Esophagus muscularis mucosa (tissue), 4 donors: ENCODE measurements at places on chromosomes 5 and 9.

- no peak for DNase-seq
Observed at GRCh38 chr9:72207278-72207677, 58.0 kb downstream of the GDA start.

- no peak for DNase-seq
Observed at GRCh38 chr5:60463179-60463868, 236.6 kb downstream of the DEPDC1B start.

DNA sequence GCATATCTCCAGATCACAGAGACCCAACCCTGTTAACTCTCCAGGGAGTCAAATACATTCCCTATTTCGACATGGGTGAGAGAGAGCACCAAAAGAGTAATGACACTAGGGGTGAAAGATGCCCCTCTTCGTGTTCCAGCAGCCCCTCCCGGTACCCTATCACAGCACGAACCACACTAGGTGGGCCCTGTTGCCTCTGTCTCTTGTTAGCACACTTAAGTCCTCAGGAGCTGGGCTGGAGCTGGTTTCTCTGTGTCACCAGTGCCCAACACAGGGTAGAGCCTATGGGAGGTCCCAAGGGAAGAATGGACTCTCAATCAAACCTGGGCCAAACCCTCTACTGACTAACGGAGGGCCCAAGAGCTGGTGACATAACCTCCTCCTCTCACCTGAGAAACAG lies 1.2 kb downstream of the CDK20 start:
- peak; percentile 82 for DNase-seq

DNA sequence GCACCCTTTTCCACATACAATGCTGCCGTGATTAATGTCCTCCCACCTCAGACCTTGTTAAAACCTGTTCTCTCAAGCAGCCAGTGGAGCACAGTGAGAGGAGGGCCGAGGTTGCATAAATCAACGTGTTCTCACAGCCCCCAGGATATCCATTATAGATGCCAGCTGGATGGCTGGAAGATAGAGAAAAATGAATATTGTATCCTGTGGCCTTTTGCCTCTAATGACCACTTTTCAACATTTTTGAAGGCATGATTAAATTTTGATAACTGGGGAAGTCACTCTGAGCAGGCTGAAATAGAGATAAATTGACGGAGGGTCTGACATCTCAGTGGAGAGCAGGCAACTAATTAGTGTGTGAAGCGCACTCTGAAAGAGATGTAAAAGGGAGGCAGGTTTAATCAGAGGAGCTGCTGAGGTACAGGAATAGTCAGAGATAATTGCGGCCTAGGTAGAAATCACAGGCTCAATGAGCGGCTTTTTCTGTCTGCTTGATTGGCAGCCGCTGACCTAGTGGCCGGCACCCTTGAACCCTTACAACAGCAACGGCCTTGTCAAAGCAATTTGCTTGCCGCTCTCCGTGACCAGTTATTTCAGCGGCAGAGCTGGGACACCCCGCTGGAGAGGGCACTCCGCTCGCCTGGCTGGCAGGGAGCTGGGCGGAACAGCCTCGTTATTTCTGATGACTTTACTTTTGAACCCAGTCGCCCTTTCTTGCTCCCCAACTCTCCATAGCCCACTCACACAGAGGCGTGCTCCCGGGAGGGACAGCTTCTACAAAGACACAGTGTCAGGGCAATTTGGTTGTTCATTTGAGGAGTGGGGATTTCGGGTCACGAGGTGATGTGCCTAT lies 560.7 kb downstream of the PSAT1 start:
- DNase-seq: no peak

DNA sequence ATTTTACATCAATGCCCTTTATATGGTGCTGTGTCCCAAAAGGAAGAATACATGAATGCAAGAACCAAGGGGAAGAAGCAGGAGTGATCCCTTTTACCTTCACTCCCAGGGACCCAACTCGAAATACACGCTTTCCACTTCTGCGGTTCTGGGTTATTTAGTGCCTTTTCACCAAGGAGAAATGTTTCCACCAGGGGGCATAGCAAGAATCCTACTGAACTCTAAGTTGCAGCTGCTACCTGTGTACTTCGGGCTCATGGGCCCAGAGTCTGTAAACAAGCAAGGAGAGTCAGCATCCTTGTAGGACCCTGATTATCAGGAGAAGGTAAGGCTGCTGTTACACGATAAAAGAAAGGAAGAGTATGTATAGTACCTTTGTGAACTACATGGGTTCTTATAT lies 45.7 kb downstream of the DPYSL3 start:
- no peak for DNase-seq

- DNase-seq: no peak
Observed at GRCh38 chr5:179796877-179797608, 3.3 kb downstream of the LTC4S start.

DNA sequence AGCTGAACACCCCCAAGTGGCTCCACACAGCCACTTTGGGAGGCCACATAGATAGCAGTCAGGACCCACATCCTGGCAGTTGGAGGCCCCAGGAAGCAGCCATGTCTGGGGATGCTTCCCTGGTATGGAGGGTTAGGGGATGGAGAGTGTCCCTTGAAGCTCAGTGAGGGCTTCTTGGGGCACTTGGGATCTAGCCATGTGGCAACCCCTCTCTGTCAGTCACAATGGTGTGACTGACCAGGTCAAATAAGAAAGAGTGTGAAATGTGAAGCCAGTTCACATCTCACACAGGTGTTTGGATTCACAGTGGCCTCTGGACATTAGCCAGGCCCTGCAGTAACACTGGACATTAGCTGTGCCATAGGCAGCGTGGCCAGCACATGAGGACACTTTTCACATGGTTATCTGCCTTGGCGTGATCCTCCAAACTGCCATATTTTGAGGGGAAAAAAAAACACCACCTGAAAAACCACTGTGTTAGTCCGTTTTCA lies 53.9 kb upstream of the IL17B start:
- no peak for DNase-seq

DNA sequence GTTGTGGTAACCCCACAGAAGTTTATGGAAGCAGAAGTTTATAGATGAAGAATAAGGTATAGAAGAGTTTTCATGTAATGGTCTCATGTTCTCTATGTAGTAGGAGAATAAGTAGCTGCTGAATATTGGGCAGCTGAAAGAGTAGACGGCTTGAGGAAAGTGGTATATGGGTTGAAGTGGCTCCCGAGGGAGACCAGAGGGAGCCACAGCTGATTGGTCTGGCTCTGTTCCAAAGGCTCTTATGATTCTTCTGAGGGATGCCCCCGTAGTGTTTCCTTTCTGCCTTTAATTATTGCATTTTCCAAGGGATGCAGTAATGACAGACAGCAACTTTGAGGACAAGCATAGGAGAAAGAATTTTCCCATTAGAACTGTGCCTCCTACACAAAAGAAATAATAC lies 30.1 kb upstream of the TENT2 start:
- DNase-seq: no peak

DNA sequence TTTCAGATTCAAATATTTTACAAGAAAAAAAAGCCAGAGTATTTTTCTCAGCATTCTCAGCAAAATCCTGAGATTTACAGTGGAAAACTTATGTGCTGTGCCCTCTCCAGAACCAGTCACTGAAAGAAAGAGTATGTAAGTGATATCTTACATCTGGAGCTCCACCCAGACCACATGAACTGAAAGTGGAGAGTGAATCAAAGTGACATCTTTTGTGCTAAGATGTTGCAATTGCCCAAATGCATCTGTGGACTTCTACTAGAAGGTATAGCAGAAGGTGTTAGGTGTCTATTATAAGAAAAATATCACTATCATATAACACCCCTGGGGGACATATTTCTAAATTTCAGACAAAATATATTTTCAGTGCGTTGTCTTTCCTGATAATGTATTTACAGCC lies 49.0 kb upstream of the RIC1 start:
- DNase-seq: no peak

DNA sequence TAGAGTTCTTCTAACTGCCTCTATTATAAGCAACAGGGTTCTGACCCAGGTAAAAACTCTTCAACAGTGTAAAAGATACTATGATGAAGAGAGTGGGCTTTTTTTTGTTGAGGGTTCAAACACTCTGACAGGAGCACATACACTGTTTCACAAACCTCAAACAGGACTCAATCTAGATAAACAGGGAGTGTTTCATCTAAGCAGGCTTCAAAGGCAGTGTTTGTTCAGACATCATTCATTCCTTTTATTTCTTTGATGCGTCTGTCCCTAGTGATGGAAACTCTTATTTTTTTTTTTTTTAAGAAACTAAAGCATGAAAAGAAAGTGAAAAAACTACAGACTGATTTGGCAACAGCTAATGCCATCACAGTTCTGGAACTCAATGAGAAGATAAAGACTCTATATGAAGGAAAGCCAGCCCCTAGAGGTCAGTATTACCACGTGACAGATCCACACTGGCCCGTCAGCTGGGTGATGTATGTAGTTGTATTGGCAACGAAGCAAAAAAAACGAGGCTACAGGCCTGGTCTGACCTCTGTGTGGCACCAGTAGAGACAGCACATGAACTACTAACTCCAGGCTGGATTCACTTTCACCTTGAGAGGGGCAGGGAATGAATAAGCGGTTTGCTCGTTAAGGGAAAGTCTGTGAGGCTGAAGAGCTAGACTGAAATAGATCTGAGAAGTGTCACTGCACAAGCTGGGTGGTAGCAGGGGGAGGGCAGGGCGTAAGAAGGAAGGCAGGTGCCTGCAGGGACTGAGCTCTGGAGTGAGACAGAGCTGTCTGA lies 172.2 kb downstream of the CCDC192 start:
- DNase-seq: no peak

DNA sequence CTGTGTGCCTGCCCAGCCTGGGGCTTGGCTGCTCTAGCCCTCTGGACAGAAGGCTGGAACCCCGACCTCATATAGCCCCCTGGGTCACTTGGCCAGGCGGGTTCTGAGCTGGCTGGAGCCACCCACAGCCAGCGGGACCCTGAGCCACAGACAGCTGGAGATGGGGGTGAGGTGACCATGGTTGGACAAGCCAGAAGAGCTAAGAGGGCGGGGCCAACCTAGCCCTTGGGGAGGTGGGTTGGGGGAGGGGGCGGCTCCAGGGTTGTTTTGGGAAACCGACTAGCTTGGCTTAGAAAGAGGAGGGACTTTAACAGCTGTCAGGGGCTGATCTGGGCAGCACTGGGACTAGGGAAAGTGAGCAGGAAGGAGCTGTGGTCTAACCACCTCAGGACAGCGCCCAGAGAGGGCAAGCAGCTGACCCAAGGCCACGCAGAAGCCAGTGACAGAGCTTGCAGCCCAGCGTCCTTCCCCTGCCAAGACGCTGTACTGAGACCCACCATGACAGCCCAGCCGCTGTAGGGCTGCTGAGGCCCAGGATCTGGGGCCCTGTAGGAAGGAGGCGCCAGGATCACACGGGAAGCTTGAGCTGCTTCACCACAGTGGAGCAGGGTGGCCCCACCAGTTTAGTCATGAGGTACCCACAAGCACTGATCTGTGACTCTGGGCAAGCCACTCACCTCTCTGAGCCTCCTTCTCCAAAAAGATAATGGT lies 2.2 kb downstream of the AIF1L start:
- DNase-seq: no peak

- DNase-seq: no peak
Observed at GRCh38 chr9:20790721-20791120, 106.7 kb downstream of the FOCAD start.

- no peak for DNase-seq
Observed at GRCh38 chr5:160850421-160850820, 1.6 kb downstream of the ATP10B start.

DNA sequence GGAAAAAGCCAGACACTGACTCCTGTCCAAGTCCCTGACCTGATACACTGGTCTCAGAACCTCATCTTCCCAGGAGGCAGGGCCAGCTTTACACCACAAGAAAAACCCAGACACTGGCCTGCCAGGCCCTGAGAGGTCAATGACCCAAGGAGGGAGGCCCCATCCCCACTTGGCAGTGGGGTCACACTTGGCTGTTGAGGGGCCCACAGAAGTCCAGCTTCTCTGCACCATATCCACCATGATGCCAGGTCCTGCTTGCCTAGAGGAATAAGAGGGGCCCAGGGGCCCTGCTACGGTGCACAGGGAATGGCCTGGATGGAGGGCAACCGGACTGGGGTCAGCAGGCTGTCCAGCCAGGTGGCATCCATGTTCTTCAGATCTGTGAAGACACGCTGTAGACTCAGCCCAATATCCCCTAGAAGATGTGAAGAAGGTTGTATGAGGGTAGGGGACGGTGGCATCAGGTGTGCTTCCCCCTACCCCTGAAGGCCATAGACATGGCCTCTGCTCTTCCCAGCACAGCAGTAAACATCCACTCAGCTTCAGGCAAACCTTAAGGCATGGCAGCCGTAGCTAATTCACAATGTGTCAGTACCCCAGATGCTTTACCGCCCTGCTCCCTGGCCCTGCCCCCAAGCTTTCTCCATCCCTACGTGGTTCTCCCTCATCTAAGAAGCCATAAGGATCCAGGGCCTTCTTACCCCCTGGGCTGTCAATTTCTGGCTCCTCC lies 6.7 kb downstream of the IRF1 start:
- DNase-seq: no peak

DNA sequence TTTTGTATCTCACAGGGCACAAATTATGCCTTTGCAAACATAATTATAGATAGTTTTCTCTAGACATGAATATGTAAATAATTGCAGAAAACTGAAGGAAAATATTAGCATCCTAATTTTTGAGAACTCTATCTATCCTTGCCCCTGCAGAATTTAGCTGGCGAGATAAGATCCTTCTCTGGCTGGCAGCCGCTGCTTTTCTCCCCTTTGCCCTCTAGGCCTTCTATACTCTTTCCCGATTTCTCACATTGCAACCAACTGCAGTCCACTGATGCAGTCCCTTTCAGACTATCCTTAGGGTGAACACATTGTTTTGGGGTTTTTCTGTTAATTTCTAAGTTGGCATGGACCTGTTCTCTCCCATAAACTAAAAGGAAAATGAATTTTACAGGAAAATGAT lies 91.3 kb downstream of the CD180 start:
- no peak for DNase-seq

DNA sequence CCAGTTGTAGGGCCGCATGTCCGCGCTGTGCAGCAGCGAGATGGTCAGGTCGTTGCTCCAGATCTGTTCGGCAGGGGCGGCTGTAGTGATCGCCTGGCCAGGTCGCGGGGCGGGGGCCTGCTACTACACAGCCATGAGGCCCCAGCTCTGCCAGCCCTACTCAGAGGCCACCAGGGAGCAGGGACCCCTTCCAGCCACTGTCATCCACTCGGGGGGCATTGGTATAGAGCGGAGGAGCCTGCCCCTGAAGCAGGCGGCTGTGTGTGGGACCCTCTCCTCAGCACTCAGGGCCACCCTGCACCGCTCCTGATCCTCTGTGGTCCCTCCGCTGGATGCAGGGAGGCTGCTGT lies 1.7 kb downstream of the FBXW5 start:
- DNase-seq: no peak

- DNase-seq: no peak
Observed at GRCh38 chr9:31916591-31917241, 467.7 kb upstream of the ACO1 start.

DNA sequence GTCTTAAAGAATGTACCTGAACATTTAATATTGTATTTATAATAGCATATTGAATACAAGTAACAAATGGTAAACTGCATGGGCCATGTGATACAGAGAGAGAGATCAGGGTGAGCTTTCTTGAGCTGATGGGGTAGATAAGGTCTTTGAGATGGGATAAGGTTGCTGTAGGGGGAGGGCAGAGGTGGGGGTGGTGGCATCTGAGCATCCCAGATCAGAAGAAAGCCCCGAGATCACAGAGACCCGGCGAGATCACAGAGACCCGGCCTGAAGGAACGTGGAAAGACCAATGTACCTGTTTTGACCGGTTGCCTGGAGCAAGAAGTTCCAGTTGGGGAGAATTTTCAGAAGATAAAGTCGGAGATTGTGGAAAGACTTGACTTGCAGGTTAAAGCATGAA lies 6.6 kb downstream of the SMARCA2 start:
- DNase-seq: no peak

- DNase-seq: no peak
Observed at GRCh38 chr5:27124590-27124989, 86.2 kb upstream of the CDH9 start.

GRCh38 chr9:95284162-95285080 lies 33.1 kb downstream of the FANCC start:
- DNase-seq: no peak
